ENCODE measurements at places on chromosomes 1 and 21. TPM values are rescaled to one million over a fixed set of nuclear protein-coding genes. Genes with fewer than 3 reads are reported as not detected.

MTX1 gene
- total RNA-seq: 1.2 TPM

NTRK1 gene
- total RNA-seq: 0.87 TPM

GRCh38 chr1:115874904-115875303, 34.0 kb upstream of the NHLH2 start:
- no peak for DNase-seq

FAM163A gene
- total RNA-seq: 0.18 TPM
